EH (cell line): ENCODE measurements at places on chromosomes 3 and 15.
A peak's percentile ranks its signal among the peaks of the same experiment; 100 is the strongest.

GRCh38 chr15:34650177-34650576 lies 66.7 kb upstream of the GOLGA8B start:
- peak; percentile 42 for DNase-seq

- no peak for DNase-seq
Measured at GRCh38 chr15:80177156-80177555, 24.4 kb downstream of the FAH start.

GRCh38 chr3:133384331-133385027 lies 15.4 kb upstream of the BFSP2 start:
- peak; percentile 56 for DNase-seq

- DNase-seq: no peak
Measured at GRCh38 chr3:194976049-194976451, 290.4 kb downstream of the FAM43A start.

- DNase-seq: peak; percentile 17
Measured at GRCh38 chr15:55586808-55587207, 1.3 kb downstream of the PYGO1 start.

DNA sequence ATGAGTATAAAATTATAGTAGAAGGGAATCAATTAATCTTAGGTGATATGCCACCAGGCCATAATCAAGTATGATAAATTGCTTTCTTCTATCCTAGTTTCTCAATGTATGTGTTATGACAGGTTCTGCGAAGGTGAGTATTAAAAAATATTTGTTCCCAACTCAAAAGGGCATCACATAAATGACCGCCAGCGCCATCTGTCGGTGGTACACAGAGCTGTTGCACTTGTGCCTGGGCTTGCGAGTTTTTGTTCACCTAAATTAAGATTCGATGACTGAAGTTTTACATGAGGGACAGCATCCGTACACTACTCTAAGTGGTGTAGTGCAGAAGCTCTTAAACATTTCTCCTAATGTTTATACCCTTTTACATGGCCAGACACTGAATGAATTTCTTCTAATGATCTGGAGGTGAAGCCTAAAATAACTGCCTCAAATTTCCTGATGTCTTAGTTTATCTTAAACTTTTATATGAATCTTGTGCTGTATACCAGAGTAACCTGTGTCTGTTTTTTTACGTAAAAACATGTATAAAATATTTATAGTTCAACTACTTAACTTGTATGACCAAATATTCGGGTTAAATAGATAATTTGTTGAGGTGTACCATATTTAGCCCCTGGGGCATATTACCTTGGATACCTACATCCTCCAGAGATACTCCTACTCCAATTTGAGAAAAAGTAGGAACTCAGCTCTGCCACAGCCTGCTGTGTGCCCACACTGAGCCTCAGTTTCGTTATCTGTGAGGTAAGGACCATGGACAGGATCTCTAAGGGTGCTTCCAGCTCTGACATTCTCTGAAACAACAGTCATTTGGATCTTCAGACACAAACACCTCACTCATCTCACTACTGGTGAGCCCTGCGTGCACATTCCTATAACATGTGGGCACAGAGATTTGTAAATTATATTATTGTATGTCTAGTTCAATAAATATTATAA lies 365.6 kb downstream of the MAGI1 start:
- peak; percentile 49 for DNase-seq

DNA sequence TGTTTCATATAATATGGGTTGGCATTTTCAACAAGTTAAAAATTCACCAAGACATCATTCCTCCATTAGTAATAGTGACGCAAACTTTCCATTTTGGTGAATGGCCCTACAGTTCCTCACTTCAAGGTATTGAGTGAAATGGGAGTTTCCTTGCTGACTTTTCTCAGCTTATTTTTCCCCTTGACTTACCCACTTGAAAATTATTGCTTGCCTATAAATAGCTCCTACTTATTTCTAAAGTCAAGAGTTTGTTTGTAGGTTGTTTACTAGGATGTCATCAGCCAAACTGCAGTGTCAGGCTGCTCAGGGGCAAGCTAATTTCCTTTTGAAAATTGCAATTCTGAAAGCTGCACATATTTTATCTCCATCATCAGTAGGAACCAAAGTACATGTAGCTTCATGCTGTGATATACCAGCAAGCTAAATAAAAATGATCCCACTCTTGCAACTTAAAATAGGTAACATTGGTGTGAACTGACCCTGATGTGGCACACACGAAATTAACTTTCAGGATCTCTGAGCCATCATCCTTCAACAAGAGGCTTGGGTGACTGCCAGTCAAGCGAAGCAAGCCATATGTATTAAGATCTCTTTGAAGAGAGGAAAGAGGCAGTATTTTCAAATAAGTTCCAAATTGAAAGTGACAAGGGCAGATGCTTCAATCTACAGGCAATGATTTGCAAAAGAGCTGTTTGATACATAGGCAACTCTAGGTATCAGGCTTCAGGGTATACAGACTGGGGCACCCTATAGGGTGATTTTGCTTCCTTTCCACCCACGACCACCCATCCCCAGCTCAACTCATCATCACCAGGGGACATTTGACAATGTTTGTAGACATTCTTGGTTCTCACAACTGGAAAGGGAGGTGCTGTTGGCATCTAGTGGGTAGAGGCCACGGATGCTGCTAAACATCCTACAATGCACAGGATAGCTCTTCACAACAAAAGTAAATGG lies 66.8 kb upstream of the RASGRP1 start:
- no peak for DNase-seq

DNA sequence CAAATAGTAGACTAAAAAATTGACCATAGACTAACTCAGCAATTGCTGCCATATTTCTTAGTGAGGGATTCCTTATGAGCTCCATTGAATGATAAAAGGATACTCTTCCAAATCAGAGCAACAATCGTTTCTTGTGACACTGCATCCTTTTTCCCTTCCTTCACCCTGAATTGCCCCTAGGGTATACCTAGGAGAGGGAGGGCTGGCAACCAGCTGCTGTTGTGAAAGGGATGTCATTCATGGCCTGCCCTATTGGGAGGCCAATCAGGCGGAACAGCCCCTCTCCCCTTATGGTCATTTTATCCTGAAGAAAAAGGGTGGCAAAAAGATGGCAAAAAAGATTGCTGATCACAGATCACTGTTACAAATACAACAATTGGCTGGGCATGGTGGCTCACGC lies 26.3 kb downstream of the B3GNT5 start:
- DNase-seq: no peak

DNA sequence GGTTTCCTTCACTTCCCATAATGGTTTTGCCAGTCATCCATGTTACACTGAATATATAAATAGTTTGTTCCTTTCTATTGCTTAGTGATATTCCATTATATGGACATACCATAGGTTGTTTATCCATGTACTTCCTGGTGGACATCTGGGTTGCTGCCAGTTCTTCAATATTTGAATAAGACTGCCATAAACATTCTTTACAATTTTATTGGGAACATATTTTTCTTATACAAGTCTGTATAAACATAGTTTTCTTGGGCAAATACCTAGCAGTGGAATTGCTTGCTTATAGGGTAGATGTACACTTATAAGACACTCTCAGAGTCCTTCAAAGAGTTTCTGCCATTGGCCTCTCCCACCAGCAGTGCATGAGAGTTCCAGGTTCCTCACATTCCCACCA lies 231.4 kb downstream of the OPA1 start:
- DNase-seq: no peak

DNA sequence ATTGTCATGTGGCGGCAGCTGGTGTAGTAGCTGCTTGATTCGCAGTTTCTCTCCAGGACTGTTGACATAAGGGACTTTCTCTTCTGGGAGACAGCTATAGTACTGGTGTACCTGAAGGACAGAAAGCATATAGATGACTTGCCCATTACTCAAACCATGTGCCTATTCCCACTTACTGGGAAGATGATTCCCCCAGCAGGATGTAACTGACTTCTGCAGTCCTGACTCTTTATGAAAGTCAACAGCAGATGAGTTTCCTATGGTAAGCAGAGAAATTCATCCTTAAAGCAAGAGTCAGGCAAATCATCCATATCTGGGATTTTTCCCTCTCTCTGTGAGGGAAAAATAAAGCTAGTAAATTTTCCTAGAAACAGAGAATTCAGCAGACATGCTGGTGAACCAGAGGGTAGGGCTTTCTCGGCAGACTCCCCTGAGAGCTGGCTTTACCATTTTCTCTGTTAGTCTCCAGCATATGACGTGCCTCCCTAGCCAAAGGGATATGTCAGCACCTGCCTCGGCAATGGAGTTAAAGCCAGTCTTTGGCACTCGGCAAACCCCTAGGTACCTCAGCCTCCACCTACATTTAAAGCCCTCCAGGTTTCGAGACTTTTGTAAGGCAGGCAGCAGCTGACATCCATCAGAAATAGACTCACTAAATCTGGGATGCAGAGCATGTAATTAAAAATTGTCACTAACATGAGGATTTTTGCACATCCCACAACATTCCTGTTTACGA lies 62.1 kb downstream of the PRICKLE2 start:
- peak; percentile 40 for DNase-seq
